Fibroblast of gingiva (primary cell): ENCODE measurements at places on chromosomes 3 and 15.

DNA sequence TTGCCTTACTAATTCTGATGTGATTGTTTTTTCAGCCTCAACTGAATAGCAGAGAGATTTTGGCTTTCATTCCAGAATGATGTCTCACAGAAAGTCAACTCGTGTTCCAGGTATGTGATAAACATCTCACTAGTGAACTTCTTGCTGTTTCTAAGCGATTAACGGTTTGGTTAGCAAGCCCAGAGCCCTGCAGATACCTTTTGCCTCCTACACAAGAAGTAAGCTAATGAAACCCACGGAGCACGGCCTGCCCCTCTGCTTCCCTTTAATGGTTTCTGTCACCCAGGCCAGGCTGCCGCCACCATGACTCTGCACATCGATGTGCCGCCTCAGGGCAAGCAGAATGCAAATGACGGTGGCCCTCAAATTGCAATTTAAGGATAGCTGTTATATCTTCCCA, 155.9 kb upstream of the ICE2 start:
- DNase-seq, result no peak

DNA sequence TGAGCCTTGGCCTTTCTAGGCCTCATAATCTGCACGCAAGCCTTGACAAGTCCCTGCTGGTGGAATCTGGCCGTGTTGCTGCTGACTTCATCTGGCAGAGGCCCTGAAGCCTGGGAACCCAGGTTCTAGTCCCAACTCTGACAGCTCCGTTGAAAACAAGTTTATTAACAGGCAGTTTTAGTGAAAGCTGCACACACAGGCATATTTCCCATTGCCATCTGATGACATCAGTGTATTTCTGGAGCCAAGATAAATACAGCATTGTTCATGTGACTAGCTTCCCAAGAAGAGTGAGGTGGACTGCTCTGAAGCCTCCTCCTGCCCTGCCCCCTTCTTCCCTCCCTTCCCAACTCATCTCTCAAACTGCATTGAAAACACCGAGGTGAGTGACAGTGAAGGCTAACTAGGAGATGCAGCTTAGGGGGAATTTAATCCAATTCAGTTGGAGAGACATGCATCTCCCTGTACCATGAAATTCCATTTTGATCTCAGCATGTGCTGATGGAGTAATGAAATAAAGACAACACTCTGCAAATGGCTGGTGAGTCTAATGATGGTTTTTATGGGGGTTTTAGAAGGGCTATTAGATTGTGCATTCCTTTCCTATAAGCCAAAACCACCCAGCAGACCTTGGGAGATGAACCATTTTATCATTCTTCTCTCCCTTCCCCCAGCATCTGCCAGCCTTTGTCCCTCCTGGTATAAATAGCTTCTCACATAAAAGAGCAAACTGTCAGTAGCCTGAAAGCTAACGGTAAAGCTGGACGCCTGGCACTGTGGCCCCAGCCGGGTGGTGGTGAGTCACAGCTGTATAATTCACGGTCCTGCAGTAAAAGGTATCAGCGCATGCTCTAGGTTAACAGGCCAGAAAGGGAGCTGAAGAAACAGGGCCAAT, 38.0 kb downstream of the PRICKLE2 start:
- DNase-seq, result peak; percentile 67

GRCh38 chr3:26536955-26537354, 85.6 kb upstream of the LRRC3B start:
- DNase-seq, result no peak

DNA sequence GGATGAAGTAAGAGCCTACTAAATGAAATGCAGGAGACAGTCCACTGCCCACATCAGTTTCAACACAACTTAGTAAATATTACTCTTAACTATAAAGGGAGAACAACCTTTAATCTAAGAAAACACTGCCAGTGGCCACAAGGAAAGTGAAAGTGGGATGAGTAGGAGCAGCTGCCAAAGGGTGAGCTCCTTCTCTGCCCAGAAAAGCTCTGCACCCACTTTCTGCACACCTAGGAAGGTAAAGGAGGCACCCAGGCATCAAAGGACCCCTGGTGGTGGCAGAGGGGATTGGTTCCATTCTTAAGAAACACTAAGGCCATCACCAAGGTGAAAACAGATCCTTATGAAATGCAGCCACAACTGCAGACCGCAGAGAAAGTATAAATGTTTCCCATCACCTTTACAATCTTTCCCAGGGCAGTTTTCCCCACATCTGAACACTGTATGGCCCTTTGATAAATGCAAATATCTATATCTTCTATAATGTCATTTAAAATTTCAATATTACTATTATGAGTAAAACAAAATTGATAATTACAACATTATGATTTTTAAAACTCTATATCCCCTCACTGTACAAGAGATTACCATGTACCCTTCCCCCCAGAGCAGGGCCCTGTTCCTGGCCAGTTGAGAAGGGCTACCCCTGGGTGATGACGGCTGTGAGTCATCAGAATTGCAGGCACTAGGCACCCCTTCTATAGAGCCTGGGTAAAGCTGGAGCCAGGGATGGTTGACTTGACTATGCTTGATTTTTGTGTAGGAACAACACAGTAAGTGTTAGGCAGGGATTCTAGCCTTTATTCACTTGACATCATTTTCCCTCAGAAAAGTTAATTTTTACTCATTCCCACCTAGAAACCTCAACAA, 92.0 kb downstream of the SNRK start:
- DNase-seq, result no peak

- DNase-seq, result no peak
These were observed 97.8 kb upstream of the SELENOK start for GRCh38 chr3:53989451-53989850.

- no peak for DNase-seq
These were observed 726.2 kb downstream of the ROBO1 start for GRCh38 chr3:79041621-79042020.

GRCh38 chr15:65082303-65082953, 5.9 kb downstream of the KBTBD13 start:
- DNase-seq, result no peak

DNA sequence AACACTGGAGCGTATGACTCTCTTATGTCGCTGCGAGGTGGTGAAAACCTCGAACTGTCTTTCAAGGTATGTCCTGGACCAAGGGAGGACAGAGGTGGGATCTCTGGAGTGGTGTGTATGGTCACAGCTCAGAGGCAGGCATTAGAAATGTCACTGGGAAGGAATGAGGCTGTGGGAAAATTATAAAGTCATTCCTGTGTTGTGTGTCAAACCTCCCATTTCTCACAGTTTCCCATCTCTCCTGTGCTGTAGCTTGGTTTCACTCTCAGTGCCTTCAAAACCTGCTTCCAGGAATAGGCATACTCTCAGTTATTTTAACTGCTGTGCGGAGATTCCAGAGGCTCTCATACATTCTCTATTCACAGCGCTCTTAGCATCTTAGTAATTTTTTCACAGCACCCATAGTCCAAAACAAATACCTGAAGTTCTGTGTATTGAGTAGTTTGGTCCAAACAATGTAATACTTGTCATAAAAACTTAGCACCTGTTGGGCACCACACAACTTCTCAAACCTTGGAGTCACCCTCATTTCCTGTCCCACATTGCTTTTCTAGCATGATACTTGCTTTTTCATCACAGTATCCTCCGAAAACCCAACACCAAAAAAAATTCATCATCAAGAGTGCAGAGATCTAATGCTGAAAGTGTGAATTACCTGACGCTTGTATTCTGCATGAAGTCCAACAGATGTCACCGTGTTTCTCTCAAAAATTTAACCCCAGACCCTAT, 36.9 kb downstream of the GALNT15 start:
- DNase-seq, result no peak

- no peak for DNase-seq
These were observed 197.7 kb upstream of the CTNNB1 start for GRCh38 chr3:41001556-41001955.

- DNase-seq, result no peak
These were observed 16.8 kb upstream of the ATP1B3 start for GRCh38 chr3:141859651-141860050.

DNA sequence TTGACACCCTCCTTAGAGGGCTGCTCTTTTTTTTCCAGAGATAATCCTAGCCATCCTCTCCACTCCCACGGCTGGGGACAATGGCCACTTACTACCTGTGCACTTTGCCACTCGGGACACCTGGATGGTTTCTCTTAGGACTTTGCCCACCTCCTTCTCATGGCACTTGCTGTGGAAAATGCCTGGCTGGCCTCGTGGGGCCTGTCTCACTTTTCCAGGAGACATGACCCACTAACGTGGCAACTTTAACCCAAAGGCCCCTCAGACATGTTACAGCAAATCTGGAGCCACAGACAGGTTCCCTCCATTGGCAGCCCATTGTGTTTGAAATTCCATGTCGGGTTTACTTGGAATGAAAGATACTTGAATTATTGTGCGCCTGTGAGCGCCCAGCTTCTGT, 29.4 kb upstream of the ESYT3 start:
- no peak for DNase-seq

DNA sequence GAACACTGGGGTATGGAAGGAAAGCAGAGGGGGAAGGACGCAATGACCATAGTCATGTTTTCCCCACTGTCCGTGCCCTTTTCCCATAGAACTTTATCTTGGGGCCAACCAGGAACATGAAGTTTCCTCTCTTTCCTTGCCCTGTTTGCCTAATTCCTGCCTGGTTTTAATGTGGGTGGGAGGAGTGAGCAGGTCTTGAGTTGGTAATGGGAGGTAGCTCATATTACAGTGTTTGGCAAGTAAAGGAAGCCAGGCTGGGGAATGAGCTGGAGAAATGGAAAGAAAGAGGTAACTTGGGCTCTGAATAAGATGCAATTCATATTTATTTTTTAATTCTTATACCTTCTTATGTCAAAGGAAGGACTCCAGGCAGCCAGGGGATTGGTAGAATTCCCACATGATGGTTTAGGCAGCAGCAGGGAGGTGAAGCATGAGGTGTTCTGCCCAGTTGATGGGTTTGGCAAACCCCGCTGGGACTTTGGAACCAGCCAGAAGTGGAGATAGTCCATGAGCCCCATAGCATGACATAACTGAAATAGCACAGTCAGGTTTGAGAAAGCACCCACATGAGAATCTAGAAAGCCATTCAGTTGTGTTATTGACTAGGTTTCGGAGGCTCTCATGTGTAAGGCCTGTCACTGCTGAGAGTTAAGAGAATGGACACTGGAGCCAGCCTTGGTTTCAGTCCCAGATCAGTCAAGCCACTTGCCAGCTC, 60.0 kb downstream of the CCK start:
- no peak for DNase-seq

DNA sequence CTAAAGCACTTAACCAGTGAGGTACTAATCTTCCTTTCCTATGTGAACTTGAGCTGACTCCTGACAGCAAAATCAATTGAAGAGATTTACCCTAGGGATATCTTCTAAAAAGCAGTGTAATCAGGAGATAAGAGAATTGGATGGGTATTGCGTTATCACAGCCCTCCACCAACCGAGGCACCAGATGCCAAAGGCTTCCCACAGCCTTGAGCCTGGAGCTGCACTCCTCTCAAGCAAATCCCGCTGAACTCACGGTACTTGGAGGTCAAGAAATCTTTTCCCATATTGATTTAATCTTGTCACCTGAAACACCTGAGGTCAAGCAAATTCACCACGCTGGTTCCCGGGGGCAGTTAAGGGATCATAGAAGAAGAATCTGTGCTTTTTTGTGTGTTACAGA, 346.8 kb downstream of the TBL1XR1 start:
- no peak for DNase-seq

GRCh38 chr3:197795200-197795599, 4.1 kb downstream of the LRCH3 start:
- peak; percentile 89 for DNase-seq

DNA sequence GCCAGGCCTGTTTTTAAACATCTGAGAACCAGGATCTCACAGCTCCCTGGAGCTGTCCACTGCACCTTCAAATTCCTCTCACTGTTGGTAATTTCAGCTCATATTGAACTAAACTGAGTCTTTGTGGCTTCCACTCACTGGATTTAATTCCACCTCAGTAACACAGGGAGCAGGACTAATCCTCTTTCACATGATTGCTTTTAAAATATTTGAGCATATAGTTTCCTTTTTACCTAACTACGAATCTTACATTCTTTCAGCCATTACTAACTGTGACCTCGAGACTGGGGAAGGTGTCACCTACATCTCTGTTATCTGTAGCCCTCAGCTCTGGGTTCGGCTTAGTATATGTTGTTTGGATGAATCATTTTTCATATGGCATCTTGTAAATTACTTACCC, 194.3 kb upstream of the C2CD4B start:
- DNase-seq, result no peak

- DNase-seq, result peak; percentile 92
These were observed 507 bp upstream of the GOLIM4 start for GRCh38 chr3:168096210-168096652.

DNA sequence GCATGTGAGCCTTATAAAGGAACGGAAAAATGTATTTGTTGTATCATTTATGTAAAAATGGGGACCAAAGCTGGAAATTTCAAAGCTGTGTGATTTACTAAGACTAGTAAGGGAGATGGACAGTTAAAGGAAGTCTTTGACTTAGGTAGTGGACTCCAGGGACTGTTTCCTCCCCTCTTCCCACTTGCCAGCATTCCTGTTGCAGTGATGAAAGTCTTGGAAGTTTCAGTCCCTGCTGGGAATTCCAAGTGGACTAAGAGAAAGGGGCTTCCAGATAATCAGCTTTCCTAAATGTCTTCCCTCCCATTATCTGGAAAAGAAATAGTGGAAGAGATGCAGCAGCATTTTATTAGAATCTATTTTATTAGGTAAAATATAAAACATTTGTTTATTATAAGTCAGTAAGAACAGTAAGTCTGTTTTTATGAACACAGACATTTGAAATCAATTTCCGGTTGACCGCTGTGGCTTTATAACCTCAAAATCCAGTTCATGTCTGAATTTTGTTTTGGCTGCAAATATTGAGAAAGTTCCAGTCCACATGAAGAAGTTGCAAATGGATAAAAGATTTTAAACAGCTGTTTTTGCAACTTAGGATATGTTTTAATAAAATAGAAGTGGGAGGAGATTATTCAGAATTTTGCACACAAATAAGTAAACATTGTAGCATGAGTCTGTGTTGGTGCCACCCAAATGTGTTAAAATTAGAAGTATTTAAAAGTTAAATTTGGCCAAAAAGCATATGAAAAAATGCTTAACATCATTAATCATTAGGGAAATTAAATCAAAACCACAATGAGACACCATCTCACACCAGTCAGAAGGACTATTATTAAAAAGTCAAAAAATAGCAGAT, 141.8 kb downstream of the IL20RB start:
- DNase-seq, result no peak

DNA sequence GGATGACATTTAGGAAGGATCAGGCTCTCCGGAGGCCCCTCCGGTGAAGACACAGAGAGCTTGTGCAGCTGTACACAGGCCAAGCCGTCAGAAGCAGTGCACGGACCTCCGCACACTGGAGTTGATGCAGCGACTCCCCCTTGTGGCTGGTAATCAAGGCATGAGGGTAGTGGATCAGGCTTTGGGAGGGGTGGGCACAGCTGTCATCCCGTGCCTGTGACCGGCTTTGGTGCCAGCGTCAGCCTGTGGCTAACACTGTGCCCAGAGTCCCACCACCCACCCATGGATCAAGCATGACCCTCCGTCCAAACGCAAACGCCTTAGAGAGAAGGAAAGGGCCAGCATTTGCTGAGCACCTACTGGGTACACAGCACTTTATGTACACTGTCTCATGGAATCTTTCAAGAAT, 8.2 kb upstream of the GRIP2 start:
- DNase-seq, result peak; percentile 52

GRCh38 chr3:41148901-41149300, 50.4 kb upstream of the CTNNB1 start:
- DNase-seq, result no peak
